ENCODE measurements at places on chromosomes 16 and 17.

DNA sequence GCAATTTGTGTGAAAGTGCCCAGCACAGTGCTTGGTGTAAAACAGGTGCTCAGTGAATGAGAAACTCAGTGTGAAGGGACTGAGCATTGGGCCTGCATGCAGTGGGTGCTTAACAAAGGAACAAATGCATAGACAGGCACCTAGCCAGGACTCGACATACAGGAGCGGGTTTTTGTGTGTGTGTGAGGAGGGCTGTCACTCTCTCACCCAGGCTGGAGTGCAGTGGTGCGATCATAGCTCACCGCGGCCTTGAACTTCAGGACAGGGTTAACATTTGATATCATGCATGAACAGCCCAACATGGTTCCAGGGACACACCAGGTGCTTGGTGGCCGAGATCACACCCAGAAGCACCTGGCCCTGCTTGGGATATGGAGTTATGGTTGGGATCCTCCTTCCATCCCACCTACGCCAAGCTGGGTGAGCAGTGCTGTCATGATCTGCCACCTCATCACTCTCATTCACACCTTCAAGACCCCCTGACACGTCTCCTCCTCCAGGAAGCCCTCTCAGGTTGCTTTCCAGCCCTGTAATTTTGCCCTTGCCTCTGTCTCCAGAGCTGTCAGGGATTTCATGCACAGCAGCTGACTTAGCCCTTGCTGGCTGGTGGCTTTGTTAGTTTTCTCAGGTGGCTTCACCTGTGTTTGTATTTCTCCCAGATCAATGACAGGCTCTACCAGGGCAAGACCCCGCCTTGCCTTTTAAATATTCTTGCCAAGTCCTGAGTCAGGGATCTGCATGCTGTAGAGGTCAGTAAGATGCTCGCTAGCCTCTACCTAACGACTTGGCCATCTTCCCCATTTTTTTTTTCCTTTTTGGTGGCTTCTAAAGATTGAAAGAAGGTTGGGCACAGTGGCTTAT, 66.4 kb downstream of the OR1D5 start:
- no peak for DNase-seq

- no peak for DNase-seq
These were observed 38.3 kb upstream of the RCVRN start for GRCh38 chr17:9943343-9943742.

DNA sequence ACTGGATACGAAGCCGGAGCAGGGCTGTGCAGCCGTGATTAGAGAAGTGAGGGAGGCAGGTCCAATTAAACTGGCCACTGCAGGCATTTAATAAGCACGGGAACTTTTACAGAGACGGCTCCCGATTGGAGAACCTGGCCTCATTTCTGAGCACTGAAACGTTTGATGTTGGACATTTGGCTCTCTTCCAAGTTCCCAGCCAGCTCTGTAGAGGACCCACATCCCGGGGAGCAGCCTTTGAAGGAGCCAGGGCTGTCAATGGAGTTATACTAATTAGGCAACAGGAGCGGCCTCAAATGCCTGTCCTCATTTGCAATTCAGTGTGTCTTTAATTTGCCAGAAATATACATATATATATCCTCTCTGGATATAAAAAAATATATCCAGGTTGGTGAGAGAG, 499.4 kb upstream of the C16orf82 start:
- DNase-seq = no peak

DNA sequence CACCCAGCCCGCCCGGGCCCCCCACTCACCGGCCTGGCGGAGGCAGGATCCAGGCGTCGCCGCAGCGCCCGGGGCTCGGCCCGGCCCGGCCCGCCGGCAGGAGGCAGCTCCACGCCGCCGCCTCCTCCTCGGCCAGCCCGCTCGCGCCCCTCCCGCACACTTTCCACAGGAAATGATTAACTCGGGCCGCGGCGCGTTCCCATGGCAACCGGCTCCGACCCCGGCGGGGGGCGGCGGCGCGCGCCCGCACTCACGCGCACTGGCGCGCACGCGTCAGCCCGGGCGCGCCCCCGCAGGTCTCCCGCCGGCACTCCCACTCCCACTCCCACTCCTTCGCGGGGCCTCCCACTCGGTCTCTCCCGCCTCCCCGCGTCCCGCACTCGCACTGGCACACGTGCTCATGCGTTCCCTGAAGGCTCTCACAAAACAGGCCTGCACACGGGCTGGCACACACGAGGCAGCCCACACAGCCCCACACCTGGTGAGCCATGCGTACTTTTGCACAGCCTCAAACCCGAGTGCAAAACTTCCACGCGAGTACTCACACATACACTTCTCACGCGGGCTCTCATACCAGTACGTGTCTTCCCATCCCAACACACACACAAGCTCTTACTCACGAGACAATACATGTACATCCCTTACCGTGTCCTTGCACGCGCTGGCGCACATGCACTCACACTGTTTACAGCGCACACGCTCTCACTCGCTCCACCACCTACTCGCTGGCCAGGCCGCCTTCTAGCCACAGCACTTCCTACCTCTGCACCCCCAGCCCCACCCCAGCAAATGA, at the start of gene KIFC3:
KIFC3 (minus strand) TSS at position 151 of the 793 bp plus-strand sequence. CDS start 4,248 bp downstream, outside the sequence.
- DNase-seq = no peak

- no peak for DNase-seq
These were observed 15.9 kb downstream of the B9D1 start for GRCh38 chr17:19346351-19347255.

DNA sequence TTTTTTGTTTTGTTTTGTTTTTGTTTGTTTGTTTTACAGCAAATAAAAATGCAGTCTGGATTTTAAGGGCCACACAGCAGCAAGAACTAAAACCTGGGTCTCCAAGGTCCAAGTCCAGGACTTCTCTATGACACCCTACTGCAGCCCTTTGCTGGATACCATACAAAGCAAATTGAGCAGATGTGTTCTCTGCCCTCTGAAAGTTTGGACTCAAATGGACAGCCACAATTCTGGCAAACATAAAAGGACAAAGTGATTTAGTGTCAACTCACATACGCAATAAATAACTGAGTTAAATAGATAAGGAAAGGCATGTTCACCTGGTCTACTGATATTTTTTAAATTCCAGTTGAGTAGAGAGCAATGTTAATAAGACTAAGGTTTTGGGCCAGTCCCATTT, 7.7 kb upstream of the ZNF652 start:
- DNase-seq = no peak

DNA sequence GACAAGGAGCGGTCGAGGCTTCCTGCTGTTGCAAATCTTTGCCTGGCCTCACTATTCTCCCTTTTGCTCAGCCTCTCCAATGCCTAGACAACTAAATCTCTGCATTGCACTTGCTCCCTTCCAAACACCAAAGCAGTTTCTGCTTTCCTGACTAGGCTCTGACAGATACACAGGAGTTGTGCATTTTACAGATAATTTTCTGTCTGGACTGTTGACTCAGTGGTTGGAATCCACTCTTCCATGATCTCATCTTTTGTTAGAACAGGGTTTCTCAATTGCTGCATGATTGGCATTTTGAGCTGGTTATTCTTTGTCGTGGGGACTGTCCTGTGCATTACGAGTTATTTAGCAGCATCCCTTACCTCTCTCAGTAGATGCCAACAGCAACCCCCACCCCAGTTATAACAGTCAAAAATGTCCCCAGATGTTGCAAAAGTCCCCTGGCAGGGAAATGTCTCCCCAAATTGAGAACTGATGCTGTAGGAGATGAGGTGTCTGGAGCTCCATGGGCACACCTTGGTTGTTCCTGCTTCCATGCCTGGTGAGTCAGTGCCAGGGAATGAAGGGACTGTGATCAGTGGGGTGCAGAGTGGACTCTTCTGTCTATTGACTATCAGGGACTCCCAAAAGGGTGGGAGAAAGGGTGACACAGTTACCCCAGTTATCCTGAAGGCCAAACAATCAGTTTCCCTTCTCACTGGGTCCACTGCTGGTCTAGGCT, 557.4 kb upstream of the PSMD7 start:
- no peak for DNase-seq

- DNase-seq = no peak
These were observed 105.3 kb downstream of the AMFR start for GRCh38 chr16:56320056-56320455.

DNA sequence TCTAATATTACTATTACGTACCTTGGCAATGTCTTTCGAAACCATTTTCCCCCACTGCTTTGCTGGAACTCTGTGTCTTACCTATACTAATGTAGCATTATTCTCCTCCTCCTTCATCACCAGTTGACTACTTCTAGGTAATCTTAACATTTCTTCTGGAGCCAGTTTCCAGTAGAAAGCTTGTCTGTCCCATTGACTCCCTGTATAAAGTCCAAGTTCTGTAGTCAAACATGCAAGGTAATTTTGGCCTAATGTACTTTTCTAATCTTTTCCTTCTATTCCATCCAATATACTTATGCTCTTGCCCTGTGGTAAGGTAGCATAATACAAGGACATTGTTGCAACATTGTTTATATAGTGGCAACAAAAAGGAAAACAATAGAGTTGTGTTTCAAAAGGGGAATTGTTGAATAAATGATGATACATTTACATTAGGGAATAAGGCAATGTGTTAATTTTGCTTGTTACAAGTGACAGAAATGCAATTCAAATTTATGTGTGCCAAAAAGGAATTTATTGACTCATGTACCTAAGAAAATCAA, 27.9 kb downstream of the OMG start:
- no peak for DNase-seq

GRCh38 chr16:58847902-58848661, 114.0 kb upstream of the GOT2 start:
- DNase-seq = no peak

DNA sequence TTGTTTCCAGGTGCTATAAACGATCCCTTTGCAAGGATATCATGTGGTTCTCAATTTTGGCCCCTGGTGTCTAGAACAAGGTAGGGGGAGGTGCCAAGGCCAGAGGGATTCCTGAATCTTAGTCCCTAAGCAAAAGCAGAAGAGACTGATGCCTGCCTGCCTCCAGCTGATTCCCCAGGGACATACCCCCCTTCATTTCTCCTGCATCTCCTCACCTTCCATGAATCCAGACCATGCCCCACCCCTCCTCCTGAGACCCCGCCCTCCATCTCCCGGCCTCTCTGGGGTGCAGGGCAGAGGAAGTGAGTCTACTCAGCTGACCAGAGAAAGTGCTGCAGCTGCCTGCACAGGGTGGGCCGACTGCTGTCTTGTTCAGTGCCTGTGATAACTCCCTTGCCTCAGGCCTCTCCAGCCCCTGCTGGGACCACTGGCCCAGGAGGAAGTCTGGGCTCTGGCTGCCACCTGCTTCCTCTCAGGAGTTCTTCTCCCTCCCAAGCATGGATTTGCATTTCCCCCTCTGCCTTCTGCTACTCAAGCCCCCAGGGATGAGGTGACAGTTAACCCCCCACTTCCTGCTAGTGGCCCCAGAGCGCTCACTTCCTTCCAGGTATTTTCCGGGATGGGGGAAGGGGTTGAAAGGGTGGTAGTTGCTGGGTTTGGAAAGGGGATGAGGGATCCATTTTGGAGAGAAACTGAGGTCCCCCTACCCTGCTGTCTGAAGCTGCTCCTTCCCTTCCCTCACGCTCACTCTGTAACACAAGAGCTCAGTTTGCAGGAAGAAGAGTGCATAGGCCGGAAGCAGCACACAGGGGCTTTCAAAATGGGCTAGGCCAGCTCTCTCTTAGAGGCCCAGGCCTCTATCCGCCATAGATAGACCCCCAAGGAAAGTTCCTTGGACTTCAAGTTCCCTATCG, 10.5 kb upstream of the TSPOAP1 start:
- DNase-seq = peak; percentile 87

Data from GM12878 (cell line).